ENCODE measurements at places on chromosomes 16 and 17.

- no peak for DNase-seq
Observed at GRCh38 chr17:17947966-17948365, 24.2 kb downstream of the TOM1L2 start.

GRCh38 chr16:79390481-79391051 is 210.0 kb downstream of the MAF start:
- no peak for DNase-seq

DNA sequence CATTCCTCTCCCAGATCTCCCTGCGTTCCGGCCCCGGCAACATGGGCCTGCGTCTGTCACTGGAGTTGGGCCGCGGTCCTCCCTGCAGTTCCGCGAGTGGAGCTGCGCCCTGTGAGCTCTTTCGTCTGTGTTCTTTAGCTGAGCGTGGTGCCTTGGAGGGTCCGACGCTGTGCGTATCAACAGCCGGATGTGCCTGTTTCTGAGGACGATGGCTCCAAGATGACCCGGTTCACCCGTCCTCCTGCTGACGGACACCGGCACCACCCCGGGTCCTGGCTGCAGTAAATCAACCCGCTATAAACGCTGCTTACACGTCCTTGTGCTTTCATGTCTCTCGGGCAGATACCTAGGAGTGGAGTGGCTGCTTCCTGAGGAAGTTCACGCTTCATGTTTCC is 44.8 kb upstream of the GNG13 start:
- no peak for DNase-seq

DNA sequence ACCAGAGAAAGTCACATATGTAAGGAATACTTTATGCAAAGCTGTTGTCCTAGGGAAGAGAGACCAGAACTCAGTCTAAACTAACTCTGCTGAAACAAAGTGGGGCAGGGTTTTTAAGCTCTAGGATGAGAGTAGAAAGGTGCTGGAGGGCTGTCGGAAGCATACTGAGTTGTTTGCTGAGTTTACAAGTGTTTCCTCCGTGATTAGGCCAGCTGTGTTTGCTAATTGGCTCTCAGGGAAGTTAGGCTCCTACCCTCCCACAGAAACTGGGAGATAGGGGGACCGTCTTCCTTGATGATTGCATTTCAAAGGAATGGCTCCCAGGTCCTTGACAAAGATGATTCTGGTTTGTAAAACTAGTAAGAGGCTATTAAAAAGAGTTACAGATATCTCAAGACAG is 24.4 kb upstream of the CRYM start:
- no peak for DNase-seq

DNA sequence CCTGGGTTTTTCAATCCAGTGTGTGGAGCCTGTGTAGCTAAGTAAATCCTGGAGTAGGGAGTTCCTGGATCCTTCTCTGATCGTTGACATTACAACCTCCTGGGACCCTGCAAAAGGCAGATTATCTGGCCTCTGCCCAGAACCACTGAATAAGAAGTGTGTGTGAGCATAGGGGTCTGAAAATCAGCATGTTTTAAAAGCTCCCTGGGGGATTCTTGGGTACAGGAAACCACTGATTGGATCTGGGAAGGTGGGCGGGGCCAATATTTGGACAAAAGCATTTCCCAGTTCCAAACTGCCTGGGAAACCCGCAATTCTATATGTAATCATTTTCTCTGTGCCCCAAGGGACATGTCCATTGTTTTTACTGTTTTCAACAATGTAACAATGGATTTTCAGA is 27.2 kb upstream of the BEAN1 start:
- DNase-seq: no peak

GRCh38 chr16:84115919-84116719 is 623 bp downstream of the MBTPS1 start:
- peak; percentile 38 for DNase-seq

DNA sequence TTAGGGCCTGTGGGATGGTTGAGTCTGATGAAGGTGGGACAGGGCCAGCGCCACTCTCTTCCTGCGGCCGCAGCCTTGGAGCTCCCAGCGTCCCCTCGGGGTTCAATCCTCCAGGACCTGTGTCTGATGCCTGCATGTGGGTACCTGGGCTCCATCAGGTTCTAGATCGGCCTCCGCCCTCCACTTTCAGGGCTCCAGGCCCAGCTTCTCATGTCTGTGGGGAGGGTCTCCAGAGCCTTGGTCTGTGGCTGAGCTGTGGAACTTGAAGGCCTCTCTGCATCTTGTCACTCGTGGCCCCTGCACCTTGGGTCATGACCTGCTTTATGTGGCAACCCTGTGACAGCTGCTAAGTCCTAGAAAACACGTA is 89.8 kb upstream of the ZNF750 start:
- no peak for DNase-seq

DNA sequence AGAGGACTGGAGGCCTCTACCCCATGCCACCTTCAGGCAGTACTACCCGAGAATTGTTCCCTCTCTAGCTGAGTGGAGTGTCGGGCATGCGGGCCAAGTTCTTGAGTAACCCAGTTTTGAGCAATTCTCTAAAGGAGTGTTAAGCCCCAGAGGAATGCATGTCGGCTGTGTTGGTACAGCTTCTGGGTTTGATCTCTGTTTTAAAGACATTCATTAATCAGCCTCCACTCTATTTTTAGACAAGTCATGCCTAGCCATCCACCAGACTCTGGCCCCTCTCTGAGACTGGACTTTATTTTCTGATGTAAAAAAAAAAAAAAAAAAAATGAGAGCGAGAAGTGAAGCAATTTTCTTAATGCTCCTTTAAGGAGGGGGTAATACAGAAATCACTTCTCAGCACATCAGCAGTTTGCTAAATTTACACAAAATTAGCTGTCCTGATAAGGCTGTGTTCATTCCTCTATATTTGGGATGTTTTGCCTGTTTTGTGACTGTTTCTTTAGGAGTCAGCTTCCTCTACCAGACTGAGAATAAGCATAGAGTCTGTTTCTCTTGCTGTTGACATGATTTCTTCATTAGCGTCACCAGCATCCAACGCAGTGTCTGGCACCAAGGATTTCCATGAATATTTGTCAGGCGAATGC is 88.7 kb downstream of the AXIN2 start:
- DNase-seq: no peak

GRCh38 chr16:2022723-2023091 is 3.1 kb downstream of the NPW start:
- DNase-seq: no peak

DNA sequence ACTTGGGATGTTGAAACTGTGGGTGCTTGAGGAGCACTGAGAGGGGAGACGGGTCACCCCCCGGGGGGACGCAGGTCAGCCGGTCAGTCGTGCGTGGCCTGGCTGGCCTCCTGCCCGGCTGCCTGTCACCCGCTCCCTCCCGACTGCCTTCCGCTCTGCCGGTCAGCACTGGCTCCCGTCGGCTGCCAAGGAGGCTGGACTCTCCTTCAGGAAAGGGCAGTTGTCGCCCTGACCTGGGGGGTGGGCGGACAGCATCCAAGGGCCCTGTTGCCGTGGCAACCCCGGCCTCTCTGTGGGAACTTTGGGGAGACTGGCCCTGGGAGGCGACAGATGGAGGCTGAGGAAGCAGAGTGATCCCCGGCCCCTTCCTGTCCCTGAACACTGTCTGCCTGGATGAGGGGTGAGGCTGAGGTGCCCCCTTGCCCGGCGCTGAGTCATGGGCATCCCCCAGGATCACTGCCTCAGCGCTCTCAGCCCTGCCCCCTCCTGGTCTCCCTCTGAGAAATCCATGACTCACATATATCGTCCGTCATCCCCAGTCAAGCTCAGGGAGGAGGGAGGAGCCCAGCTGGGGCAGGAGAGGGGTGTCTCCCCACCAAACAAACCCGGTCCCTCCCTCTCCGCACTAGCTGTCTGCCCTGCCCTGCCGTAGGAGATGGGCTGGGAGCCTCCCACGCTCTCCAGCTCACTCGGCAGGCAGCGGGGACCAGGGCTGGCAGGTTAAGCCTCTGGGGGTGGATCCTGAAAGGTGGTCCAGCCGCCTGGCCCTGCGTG is at the start of gene ADGRG1:
Gene ADGRG1 (plus strand): TSS at position 623 of the 774 bp plus-strand sequence. CDS start 21,658 bp downstream, outside the sequence.
- no peak for DNase-seq

GRCh38 chr17:63760771-63761539 is 12.4 kb downstream of the CCDC47 start:
- DNase-seq: no peak

DNA sequence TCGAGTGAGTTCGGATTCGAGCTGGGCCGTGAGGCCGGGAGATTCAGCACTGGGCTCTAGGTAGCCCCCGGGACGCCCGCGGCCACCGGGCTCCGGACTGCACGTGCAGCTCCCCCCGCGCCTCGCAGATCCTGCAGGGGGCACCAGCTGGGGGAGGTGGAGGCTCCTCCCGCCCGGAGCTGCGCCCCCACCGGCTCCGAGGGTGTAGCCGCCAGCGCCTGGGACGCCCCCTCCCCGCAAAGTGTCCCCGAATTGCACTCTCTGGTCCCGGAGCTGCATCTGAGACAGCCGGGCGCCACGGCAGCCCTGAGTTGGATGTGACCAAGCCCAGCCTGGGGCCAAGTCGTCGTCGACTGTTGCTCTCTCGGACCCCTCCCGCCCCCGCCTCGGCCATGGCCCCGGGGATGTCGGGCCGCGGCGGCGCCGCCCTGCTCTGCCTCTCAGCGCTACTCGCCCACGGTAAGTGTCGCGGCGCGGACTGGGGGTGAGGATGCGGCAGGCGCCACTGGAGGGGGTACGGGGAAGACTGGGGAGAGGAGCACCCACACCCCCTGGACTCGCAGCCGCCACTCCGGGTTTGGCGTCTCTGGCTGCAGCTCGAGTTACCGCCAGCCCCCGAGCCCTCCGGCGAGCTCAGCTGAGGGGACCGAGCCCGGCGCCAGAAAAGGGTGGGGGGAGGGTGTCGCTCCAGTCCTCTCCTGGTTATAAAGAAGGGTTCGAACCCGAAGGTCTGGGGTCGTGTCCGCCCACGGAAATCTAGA is 1.5 kb downstream of the TMEM132E start:
- DNase-seq: no peak

GRCh38 chr16:75494661-75495075 is 573 bp downstream of the CHST6 start:
- DNase-seq: no peak

DNA sequence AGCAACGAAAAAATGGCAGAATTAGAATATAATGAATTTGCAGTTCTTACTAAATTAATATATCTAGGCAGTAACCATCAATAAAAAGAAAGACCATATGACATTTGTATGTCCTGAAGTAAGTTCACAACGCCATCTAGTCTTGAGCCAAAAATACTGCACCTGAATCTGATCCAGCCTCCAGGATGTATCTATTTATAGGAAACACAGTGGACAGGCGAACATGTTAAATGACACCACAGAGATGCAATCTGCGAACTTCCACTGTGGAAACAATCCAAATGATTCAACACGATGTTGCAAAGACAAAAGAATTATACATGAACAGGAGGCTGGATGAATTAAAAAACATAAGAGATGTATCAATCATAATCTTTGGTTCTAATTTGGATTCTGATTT is 197.6 kb downstream of the CDH13 start:
- no peak for DNase-seq

DNA sequence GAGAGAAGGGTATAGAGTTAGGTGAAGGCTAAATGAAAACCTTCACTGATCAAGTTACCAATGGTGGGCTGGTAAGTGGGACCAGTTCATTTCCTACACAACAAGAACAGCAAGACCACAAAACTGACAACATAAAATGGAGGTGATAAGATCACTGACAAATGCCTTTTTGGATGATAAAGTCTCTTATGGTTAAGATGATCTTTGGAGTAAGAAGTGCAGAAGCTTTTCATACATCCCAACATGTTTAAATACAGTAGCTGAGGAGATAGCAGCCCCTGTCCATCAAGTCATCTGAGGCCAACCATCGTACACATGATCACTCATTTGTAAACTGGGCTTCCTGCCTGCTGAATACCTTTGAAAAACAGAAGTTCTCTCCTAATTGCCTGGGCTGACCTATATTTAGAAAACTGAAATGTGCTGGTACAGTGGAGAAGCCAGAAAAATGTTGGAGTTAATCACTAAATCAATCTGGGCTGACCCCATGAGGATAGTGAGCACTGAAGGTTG is 259.0 kb upstream of the ZFHX3 start:
- no peak for DNase-seq

DNA sequence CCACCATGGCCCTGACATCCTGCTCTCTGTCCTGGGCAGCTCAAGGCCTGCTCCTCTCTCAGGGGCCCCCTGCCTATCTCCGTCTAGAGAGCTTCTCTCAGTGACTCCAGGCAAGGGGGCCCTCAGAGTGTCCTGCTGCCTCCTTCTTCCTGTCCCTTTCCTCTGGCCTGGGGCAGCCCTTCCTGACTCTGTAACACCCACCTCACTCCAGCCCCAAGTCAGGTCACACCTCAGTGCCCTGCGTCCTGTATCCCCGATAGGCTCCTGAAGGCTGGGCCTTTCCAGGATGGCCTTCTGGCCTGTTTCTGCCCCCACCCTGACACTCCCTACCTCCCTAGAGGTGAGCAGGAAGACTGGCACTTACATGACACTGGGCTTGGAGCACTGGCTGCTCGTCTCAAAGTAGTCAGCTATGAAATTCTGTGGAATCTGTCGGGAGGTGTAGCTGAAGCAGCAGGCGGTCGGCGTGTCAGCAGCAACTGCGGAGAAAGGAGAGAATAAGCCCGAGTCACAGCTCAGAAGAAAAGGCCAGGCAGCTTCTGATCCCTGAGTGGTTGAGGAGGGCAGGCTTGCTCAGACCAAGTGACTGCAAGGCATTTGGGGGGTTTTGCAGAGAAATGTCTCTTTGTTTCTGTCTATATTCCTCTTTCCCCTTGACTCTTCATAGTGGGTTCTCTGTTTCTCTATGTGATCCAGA is 976 bp downstream of the CCL3L1 start:
- DNase-seq: no peak

Measured in activated gamma-delta T cell treated with anti-CD3 and anti-CD28 coated beads, Interleukin-2, amount 50 U/mL, for 16 hours (primary cell).